ENCODE measurements at places on chromosomes 2 and 18.

- DNase-seq: no peak
Observed at GRCh38 chr2:224038049-224038829, 847 bp downstream of the SERPINE2 start.

DNA sequence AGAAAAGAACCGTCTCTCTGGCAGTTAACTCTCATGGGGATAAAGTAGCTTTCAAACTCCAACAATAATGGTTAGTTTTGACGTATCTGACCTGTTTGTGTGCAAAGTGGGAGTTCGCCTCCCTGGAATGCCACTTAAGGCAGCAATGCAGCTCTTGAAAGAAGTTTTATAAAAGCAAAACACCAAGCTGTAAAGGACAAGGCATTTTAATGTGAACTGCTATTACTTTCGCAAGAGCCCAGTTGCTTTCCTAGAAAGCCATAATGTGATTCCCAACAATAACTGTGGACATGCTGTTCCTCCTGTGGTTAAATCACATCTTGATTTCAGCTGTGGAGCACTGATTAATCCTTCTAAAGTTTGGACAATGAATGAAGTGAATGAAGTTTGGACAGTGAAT is 303.7 kb downstream of the PTPRM start:
- DNase-seq: no peak

DNA sequence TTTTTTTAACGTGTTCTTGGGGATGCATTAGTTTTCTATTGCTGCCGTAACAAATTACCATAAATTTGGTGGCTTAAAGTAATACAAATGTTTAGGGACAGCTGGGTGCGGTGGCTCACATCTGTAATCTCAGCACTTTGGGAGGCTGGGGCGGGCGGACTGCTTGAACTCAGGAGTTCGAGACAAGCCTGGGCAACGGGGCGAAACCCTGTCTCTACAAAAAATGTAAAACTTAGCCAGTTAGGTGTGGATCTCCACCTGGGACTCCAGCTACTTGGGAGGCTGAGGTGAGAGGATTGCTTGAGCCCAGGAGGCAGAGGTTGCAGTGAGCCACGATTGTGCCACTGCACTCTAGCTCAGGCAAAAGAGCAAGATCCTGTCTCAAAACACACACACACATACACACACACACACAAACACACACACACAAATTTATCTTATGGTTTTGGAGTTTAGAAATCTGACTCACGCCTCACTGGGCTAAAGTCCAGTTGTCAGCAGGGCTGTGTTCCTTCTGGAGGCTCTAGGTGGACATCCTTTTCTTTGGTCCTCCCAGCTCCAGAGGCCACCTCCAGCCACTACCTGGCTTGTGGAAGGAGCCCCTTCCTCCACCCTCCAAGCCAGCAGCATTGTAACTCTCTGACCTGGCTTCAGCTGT is 76.1 kb downstream of the SEPTIN10 start:
- no peak for DNase-seq

GRCh38 chr2:69041214-69041613 is 28.2 kb downstream of the ANTXR1 start:
- DNase-seq: no peak

DNA sequence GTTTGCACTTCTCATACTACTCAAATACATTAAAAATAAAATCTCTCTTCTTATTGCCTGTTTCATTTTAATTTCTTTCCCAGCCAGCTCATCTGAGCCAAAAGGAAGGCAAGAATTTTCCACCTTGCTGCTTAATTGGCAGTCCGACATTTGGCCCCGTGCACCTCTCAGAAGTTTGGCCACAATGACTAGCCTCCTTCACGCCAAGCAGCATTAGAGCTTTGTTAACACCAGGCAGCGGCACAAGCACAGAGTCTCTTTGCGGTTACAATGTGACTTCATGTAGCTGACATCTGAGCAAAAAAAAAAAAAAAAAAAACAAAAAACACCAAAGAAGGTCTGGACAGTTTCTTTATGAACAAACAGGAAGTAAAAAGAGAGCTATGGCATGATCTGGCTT is 248.9 kb downstream of the OSR1 start:
- no peak for DNase-seq

GRCh38 chr2:86037795-86038192 is 67.9 kb downstream of the POLR1A start:
- DNase-seq: no peak

- no peak for DNase-seq
Observed at GRCh38 chr2:13686262-13686661, 946.3 kb upstream of the LRATD1 start.

GRCh38 chr2:71779774-71780105 is 326.4 kb downstream of the DYSF start:
- no peak for DNase-seq

GRCh38 chr2:47782381-47782670 is 619 bp upstream of the MSH6 start:
- no peak for DNase-seq

GRCh38 chr2:142672698-142673097 is 204.8 kb upstream of the KYNU start:
- DNase-seq: no peak

GRCh38 chr18:30527226-30527625 is 515.3 kb downstream of the DSC3 start:
- no peak for DNase-seq

Data from anterior cingulate cortex (tissue), 58 donors.